ENCODE measurements at places on chromosomes 5 and 9.

DNA sequence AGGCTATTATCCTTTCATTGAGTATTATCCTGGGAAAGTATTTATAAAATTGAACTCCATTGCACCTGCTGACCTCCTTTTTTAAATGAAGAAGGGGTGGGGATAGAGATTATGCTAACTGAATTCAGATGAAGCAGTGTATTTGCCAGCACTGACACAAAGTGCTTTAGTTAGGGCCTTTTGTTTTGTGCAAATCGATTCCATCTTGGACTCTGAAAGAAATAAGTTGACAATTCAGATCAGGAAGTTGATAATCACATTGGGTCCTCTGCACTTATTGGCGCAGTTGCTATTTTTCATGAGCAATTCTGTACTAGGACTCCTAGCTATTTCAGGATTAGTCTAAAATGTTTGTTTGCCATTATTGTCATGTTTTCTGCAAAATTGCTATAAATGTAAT is 101.6 kb upstream of the FSD1L start:
- DNase-seq, result no peak

- no peak for DNase-seq
These were observed 97.9 kb upstream of the MPDZ start for GRCh38 chr9:13377171-13377925.

- DNase-seq, result no peak
These were observed 44.4 kb downstream of the FNBP1 start for GRCh38 chr9:129998491-129999140.

DNA sequence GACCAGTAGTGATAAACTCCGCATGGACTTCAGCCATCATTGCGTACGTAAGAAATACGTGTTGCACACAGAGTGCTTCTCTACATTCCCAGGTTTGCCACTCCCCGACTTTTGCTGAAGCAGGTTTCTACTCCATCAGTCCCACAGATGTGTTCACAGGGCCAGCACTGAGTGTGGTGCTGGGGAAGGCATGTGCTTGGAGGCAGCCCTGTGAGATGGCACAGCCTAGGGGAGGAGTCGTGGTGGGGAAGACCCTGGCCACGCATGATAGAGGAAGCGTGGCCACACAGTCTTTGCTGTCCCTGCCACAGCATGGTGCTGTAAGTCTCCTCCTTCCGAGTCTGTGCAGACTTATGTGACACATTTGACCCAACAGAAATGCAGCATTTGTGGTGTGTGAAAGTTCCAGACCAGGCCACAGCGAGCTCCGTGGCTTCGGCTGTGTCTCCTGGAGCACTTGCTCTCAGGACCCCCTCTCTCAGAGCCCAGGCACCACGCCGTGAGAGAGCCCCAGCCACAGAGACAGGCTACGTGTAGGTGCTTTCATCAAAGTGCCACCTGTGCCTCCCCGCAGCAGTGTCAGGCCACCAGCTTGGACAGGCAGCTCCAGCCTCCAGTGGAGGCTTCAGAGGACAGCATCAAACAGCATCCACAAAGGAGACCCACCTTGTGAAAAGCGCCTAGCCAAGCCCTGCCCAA is 197.8 kb downstream of the AUH start:
- DNase-seq, result no peak

GRCh38 chr9:99936947-99937587 is 30.6 kb downstream of the STX17 start:
- no peak for DNase-seq

DNA sequence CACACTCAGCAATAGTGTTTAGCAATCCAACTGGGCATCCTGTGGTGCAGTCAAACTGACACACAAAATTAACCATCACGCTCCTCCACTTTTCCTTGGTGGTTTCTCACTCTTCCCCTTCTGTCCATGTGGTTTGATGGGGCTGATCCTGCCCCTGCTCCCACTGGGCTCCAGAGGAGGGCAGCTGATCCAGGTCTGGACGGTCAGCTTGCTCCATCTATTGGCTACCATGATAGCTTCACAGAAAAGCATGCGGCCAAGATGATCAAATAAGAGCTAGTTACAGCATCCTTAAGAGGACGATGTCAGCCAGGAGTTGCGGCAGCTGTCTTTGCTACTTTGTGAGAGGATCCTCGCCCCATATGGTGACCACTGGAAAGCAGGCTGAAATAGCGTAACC is 29.6 kb upstream of the RANBP17 start:
- DNase-seq, result no peak

GRCh38 chr5:77772729-77773128 is 3.4 kb downstream of the TBCA start:
- DNase-seq, result no peak

DNA sequence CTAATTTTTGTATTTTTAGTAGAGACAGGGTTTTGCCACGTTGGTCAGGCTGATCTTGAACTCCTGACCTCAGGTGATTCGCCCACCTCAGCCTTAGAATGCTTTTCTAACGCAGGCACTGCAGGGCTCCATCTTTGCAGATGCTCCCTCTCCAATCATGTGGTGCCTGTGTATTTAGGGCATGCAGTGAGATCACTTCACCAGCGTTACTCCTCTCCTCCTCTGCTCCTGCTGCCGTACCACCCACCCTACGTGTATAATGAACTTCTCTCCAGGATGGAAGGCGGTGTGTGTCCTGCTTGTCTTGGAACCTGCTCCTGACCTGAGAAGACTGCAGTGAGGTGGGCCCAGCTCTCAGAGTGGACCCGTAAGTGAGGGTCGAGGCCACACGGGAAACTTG is 13.6 kb upstream of the CFAP157 start:
- DNase-seq, result no peak

- DNase-seq, result no peak
These were observed 10.4 kb upstream of the PDCD1LG2 start for GRCh38 chr9:5499889-5500398.
